ENCODE measurements at places on chromosomes 13 and 19.

DNA sequence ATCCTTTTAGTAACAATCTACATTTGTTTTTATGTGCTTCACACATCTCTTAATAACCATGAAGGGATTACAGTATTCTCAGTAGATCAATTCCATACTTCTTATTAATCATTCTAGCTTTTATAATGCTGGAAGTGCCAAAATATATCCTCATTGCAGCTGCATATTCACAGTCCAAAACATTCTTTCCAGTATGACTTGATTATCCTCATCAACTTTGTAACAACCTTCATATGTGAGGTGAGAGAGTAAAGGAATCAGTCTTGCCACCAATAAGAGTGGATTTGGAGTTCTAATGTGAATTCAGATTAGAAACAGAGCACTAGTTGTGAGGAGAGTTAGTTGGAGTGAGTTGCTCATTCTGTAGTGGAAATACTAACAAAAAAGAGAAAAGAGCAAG lies 208.0 kb upstream of the SPRY2 start:
- no peak for DNase-seq

DNA sequence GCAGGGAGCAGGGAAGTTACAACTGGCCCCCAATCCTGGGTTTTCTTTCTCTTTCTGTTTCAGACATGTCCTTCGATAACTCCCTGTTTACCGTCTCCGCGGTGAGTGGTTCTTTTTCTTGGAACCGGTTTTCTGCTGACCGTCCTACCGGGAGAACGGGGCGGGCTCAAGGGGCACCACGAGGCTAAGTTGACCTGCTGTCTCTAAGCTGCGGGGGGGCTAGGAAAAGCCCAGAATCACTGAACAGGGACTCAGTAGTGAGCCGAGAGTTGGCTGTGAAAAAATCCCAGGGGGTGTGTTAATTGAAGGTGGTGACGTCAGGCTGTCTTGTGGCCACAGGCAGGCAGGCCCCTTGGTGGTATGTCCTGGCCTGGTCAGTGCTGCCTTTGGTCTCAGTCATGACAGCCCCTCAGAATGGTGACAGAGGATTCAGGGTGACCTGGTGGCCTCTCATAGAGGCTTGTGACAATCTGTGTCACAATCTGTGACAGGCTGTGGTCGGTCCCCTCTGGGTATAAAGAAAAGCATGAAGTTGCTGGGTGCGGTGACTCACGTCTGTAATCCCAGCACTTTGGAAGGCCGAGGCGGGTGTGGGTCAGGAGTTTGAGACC lies 8.1 kb upstream of the CARM1 start:
- no peak for DNase-seq

GRCh38 chr19:41755328-41755913 lies at the start of gene CEACAM6:
TSS of gene CEACAM6 (plus strand) at chr19:41755530. CDS start at chr19:41755639, 109 bp downstream.
- DNase-seq, result no peak

- no peak for DNase-seq
These were observed 411.0 kb downstream of the ZNF536 start for GRCh38 chr19:30783212-30783611.

DNA sequence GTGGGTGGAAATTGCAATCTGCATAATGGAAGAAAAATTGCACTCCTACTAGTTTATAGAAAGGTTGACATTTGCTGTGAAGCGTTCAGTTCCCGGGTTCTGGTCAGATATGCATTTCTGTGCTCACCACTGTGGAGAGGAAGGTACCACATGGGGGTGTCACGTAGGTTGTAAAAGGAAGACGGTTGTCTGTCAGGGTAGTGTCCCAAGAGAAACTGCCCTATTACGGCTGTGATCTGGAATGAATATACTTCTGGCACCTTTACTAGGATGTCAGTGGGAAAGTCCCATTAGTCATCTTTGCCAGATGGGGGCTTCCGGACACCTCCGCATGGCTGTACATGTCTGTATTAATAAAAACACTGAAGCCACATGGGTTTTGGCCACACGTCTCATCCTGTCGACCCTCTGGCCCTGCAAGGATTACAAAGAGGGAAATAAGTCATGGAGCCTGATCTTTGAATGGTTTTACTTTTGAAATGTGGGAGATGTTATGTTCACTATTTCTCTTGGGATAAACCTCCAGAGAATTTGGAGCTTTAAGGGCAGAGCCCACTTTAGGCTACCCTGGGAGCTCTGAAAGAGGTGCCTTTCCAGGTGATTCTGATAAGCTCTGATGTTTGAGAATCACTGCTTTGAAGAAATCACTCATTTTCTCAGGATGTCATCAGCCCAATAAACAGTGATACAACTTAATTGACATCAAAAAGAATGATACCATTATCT lies 133.9 kb downstream of the AKAP11 start:
- peak; percentile 14 for DNase-seq

DNA sequence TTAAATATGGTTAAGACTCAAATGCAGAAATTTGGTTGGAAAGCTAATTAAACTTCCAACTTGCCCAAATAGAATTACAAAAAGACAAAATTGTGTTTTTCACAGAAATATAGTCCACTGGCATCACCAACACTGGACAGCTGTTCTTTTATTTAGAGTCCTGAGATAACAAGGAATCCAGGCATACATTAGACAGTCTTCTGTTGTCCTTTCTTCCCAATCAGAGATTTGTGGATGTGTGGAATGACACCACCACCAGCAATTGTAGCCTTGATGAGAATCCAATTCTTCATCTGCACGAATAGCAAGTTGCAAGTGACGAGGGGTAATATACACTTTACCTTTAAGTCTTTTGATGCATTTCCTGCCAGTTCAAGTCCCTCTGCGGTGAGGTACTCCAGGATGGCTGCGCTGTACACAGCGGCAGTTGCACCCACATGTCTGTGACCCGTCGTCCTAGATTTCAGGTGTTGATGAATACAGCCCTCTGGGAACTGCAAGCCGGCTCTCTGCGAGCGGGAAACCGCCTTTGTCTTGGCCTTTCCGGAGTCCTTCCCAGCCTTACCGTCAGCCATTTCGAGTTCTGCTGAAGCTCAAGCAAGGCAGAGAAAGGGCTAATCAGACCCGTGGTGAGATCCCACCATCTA lies 14.7 kb downstream of the UBAC2 start:
- DNase-seq, result no peak

DNA sequence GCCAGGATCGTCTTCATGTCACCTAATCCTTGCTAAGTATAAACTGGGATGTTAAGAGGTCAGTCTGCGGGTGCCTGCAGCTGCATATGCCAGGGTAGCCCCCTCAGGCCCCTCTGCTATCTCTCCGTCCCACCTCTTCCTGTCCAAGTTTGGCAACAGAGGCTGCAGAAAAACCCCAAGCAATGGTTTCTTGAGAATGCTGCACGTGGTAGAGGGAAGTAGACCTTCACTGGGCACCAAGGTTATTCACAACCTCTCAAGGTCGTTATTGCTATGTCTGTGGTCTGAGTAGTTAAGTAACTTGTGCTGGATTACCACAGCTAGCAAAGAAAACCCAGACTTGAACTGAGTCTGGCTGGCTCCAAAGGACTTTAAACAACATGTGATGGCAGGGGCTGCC lies 77.9 kb upstream of the XPO4 start:
- no peak for DNase-seq

- DNase-seq, result no peak
These were observed 25.9 kb downstream of the ACSBG2 start for GRCh38 chr19:6161271-6161850.

DNA sequence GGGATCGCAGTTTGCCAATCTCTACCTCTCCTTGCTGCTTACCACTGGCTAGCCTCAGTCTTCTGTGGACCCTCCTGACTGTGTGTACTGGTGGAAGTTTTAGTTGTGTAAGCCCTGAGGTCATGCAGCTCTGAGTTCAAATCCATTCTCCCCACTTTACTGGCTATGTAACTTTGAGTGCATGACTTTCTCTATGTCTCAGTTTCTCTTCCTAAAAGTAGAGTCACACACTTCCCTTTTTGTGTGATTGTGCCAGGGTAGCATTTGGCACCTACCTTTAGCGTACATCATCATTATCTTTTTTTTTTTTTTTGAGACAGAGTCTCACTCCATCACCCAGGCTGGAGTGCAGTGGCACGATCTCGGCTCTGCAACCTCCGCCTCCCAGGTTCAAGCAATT lies 70.3 kb downstream of the MAP4K1 start:
- DNase-seq, result no peak

DNA sequence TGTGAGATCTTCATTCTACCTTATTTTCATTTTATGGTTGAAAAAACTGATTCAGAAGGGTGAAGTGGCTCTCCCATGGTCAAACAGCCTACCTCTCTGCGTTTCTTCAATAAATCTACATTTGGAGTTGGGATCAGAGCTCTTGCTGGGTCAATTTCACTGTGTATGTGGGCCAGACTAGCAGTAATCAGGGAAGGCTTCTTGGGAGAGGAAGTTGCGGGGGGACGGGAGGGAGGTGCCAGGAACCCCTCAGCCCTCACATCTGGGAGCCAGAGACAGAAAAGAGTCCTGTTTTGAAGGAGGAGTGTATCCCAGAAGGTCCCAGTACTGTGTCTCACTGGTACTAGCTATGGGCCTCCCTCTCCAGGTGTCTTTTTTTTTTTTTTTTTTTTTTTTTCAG lies 934 bp downstream of the KXD1 start:
- DNase-seq, result no peak

- DNase-seq, result no peak
These were observed 4.1 kb downstream of the TLE2 start for GRCh38 chr19:3024870-3025548.

GRCh38 chr19:48737360-48737998 lies 2.9 kb downstream of the RASIP1 start:
- no peak for DNase-seq

- DNase-seq, result no peak
These were observed 34.7 kb upstream of the CASP14 start for GRCh38 chr19:15014579-15014978.

- no peak for DNase-seq
These were observed 1516.7 kb upstream of the PCDH20 start for GRCh38 chr13:62932256-62932883.

- no peak for DNase-seq
These were observed 451.5 kb downstream of the PCDH17 start for GRCh38 chr13:58083064-58083463.

DNA sequence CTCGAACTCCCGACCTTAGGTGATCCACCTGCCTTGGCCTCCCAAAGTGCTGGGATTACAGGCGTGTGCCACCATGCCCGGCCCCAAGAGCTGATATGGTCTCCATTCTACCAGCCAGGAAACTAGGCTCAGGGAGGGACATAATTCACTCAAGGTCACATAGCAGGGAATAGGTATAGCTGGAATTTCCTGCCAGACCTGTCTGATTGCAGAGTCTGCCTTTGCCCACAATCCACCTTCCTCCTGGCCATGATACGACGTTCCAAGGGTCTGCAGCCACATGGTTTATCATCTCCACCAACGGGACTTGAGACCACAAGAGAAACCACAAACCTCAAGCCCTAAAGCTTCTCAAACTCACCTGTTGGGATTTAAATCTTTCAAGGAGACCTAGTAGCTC lies 32.0 kb downstream of the ZNRF4 start:
- DNase-seq, result no peak

DNA sequence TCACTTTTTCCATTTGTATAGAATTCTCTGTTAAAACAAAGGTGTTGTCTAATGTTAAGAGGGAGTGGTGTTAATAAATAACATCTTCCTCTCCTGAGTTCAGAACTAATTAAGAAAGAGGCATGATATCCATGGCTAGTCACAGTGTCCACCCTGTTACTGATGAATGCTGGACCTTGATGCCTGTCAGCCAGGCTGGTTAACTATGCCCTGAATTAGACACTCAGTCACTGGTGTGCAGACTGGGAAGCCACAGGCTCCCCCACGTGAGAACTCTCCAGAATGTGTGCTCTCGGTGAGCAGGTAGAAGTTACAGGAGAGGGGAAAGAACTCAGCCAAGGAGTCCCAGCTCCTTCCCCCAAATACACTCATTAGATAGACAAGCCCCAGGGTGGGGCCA lies 56.1 kb upstream of the RNF113B start:
- no peak for DNase-seq

- no peak for DNase-seq
These were observed 243.3 kb upstream of the STARD13 start for GRCh38 chr13:33528896-33529295.

DNA sequence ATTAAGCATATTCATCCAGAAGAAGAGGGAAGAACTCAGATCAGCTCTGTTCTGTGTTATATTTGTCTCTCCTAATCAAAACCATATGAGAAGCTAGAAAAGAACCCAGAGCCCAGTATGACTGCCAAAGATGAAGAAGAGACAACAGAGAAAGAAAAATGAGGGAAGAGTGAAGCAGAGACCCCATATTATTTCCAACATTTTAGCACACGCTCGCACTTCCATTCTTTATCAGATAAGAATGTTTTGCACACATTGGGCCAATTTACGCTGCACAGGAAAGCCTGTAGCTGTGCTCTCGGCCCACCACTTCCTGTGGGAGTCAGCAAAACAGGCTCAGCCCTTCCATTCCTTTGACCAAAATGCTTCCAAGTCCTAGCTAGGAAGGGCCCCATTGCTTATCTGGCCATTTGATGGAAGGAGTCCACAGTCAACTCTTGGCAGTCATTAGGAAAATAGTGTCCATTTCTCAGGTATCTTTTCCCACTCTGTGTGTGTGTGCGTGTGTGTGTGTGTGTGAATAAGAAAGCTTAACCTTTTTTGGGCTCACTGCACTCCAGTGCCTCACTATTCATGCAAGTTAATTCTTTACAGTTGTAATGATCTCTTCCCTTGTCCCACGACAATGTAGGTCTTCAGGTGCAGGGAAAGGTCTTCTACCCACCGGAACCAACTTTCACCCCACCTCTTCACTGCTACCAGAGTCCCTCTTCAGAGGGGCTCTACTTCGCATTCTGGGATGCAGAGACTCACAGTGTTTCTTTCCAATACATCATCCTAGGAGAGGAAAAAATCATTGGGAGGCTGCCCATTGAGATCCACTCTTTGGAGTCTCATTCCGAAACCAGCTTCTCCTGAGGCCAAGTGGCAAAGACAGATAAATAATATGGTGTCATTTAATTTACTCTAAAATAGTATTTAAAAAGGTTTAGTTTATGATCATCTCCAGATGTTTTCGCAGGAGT lies 237.5 kb downstream of the COG6 start:
- no peak for DNase-seq

- no peak for DNase-seq
These were observed 7.1 kb downstream of the GPR108 start for GRCh38 chr19:6730153-6730804.

- no peak for DNase-seq
These were observed 37.9 kb downstream of the ARHGAP35 start for GRCh38 chr19:46898731-46899130.

- DNase-seq, result no peak
These were observed 1.3 kb upstream of the PNMA8C start for GRCh38 chr19:46429999-46430398.

DNA sequence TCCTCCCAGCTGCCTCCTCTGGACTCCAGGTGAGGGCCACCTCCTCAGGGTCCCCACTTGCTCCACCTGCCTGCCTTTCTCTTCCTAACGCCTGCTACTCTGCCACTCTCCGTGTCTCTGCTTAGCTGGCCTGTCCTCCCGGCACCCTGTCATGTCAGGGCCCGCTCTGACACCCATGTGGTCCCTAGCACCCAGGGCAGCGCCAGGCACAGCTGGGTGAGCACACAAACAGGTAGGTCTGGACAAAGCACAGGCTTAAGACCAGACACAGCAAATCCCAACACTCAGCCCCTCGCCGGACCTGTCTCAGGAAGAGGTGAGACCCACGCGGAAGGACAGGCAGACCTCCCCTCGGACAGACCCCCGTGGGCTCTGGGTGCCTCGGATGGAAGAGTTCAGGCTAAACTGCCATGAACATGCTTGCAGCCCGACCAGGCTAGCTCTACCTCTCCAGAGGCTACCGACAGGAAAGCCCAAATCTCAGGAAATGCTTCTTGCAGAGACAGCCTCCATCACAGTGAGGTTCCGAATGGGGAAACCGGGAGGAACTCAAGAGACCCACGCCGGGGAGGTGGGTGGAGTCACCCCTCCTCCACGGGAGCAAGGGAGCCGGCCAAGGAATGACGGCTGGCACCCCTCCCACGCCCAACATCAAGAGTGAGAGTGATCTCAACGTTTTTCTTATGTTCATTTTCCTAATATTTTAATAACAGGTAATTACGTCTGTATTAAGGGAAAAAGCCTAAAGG lies 12.5 kb downstream of the ZNF787 start:
- DNase-seq, result no peak
